ENCODE measurements at places on chromosomes 11 and 22.

DNA sequence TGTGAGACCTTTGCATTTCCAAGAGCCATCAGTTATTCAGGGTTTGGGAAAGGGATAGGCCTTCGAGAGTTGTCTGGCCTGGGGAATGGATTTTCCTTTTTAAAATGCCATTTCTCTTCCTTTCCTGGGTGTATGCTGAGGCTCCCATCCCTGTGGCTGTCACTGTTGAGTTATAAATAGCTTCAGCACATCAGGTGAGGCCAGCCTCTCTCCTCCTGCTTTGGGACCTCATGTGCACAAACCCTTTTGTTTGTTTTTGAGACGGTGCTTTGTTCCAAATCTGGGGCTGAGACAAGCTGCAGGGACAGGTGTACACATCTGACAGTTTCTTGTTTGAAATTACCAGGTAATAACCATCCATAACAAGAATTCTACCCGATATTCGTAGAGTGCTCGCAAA lies 1.3 kb downstream of the TEF start:
- DNase-seq: no peak

- DNase-seq: no peak
Measured at GRCh38 chr11:118276422-118276821, 12.3 kb upstream of the MPZL2 start.

DNA sequence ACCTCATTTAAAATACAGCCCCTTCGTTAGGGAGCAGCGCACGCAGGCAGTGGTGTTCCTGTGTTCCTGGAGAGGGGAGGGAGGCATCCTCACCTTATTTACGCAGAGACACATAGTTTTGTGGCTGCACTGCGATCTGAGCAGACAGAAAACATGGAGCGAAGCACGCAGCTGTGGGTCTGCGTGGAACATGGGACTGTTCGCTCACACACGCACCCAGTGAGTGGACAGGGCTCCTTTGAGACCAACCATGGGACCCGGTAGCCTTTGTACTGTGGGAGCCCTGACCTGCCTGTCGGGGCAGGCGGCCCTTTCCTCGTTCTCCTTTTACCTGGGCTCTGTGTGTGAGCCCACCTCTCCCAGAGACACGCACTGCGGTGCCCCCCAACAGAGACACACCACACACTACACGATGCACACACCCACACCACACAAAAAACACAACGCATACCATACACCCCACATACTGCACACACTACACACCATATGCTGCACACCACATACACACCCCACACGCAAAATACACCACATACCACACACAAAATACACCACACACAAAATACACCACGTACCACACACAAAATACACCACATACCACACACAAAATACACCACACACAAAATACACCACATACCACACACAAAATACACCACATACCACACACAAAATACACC lies 1245.7 kb downstream of the BRD1 start:
- DNase-seq: no peak

GRCh38 chr22:26586556-26587325 lies 3.2 kb downstream of the TPST2 start:
- no peak for DNase-seq

DNA sequence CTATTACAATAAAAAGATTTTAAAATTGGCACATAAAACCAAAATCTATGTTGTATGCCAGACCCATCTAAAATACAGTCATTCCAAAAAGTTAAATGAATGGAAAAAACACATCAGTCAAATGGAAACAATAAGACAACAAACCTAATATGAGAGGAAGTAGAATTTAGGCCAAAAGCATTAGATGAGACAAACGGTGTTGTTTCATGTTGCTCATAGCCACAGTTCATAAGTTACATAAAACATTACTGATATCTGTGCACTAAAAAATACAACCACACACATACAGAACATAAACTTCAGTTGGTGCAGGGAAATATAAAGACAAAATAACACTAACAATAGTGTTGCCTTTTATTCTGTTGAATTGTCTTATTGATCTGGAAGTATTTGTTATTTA lies 661.9 kb downstream of the CNTN5 start:
- no peak for DNase-seq

DNA sequence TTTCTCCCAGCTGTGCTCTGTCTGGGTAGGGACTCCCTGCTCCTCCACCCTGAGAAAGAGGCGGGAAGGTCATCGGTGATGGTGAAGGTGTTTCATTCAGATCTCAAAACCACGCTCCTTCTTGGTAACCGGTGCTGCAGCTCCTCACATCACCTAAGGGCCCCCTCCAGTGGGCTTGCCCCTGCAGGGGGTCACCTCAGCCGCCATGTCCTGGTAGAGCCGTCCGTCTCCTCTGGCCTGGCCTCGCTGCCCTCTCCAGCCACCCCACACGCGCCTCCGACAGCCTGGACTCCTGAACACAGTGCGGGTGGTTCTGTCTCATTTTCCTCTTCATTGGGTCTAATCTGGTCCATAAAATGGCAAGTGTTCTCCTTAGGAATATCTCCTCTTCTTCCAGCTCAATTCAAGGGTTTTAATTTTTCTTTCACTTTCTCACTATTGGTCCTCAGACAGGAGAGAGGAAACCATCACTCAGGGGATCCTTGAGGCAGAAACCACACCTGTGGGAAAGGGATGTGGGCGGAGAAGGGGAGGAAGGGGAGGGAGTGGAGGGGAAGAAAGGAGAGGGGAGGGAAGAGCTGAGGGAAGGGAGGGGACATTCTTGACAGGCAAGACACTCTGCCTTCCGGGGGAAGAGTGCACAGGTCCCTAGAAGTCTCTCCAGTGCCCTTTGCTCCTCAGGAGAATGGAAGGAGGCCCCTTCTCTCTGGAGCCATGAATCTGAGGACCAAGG lies 1338.4 kb downstream of the TBC1D22A start:
- DNase-seq: no peak

DNA sequence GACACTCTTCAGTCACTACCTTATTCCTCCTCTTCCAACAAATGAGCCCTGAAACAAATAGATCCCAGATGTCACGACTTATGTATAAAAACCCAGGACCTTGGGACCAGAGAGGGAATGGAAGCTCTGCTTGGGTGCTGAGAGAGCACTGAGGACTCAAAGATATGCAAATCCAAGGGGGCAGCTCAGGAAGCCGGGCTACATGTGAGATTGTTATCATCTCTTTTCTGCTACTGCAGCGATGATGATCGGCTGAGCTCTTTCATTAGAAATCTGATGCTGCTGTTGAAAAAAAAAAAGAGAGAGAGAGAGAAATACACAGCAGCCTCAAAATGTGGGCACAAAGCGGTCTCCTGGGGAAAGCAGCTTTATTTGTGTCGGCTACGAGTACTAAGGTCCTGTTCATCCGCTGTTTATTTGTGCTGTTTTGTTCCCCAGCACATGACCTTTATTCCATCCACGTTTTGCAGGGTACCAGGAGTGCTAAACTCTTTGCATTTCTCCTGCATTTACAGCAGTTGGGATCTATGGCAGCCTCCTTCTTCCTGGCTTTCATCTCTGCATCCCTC lies 120.2 kb downstream of the TRIM29 start:
- DNase-seq: no peak

- DNase-seq: no peak
Measured at GRCh38 chr11:125532668-125533067, 36.6 kb upstream of the FEZ1 start.

GRCh38 chr11:126485021-126485792 lies 129.7 kb downstream of the ST3GAL4 start:
- no peak for DNase-seq

DNA sequence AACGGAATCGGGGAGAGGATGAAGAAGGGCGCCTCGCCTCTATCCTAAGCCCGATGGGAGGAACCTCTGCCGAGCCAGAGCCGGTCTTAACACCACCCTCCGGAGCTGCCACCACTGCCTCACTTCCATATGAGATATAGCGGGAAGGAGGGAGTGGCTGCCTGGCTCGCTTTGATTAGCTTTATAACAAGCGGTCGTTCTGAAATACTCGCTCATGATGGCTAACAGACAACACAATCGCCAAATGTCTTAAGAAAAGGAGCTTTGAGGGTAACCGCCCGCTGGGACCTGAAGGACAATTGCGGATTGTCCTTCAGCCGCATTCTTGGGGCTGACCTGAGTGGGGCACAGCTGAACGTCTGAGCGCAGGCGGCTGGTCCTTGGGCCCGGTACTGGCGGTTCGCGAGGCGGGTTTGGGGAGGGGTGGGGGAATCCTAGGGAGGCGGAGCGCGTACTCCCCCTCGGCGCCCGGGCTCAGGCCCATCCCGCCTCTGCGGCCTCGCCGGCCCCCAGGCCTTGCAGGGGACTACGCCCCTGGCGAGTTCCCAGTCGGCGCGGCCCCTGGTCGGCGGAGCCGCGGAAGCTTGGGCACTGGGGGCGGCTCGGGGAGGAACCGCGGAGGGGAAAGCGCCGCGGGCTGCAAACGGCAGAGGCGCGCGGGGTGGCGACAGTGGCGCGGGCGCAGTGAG lies at the start of gene PLAAT5:
PLAAT5 (minus strand) TSS at position 617 of the 689 bp plus-strand sequence; CDS start at position 484, 133 bp downstream.
- no peak for DNase-seq

DNA sequence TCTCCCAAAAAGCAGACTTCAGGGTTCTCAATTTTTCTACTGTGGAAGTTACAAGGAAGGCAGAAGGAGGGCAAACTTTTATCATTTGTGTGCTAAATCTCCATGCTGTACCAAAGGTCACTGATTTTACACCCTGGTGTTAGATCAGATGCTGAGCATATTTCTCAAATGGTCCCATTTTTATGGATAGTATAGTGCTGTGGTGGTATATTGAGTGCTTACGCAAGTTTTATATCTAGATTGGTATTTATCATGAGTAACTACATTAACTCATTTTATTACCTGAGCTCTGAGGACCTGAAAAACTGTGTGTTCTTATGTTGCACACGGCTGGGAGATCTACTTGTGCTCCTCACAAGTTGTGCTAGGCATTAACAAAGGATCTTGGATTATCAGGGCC lies 75.1 kb downstream of the PRR5L start:
- no peak for DNase-seq

DNA sequence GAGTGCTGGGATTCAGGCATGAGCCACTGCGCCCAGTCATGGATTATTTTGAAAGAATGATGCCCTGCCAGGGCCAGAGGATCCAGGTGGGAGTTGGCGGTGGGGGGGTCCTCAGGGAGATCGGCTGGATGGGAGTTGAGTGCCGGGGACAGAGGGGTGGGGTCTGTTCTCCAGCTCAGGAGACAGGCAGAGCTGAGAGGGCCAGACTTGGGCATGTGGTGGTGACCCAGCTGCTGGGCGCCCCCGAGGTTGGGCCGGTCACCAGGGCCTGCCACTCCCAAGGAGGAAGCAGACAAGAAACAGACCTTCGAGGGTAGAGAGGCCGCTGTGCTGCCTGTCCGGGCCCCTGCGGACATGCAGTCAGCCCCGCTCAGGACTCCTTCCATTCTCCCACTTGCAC lies 11.8 kb upstream of the PRODH start:
- DNase-seq: no peak

DNA sequence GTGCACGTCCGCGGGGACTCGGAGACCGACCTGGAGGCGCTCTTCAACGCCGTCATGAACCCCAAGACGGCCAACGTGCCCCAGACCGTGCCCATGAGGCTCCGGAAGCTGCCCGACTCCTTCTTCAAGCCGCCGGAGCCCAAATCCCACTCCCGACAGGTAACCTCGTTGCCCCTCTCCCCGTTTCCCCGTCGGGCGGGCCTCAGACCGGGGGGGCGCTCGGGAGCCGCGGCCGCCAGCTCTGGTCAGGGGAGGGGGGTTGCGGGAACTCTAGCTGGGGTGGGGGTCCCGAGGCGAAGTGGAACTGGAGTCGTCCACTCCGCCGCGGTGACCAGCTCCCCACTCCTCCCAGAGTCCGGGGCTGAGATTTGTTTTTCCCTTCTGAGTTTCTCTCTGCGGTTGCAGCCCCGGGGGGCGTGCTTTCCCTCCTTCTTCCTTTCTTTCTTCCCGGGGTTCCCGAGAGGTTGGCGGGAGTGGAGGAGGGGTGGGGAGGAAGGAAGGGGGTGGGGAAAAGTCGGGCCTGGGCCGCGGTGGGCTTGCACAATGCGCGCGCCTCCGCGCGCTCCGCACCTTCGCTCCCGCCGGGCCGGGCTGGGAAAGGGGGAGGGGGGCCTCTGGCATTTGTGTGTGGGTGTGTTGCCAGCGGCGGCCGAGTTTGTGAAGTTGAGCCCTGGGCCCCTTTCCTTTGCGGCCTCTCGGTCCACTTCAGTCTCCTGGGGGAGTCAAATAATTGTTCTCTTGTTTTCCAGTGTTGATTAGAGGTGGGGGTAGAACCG lies 952 bp downstream of the YAP1 start:
- DNase-seq: no peak

GRCh38 chr11:58927393-58928106 lies 11.7 kb upstream of the GLYATL1 start:
- DNase-seq: no peak

GRCh38 chr22:35921777-35922176 lies 106.8 kb downstream of the RBFOX2 start:
- no peak for DNase-seq

DNA sequence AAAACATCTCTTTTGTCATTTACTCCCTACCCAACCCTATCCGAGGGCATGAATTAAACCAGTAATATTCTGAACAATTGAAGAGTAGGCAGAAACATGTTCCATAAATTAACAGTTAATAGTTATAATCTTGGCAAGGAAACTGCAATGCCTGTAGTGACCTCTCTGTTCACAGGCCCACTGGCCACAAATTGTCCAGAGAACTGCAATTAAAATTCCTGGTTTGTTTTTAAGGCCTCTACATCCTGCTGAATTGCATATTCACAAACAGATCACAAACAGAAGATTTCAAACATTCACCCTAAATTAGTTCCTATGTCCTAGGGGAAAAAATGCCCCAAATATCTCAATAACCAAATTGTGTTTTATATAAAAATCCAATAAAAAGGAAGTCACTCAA lies 143.2 kb upstream of the TRPC6 start:
- no peak for DNase-seq

GRCh38 chr11:100827934-100828661 lies 141.0 kb downstream of the ARHGAP42 start:
- no peak for DNase-seq

DNA sequence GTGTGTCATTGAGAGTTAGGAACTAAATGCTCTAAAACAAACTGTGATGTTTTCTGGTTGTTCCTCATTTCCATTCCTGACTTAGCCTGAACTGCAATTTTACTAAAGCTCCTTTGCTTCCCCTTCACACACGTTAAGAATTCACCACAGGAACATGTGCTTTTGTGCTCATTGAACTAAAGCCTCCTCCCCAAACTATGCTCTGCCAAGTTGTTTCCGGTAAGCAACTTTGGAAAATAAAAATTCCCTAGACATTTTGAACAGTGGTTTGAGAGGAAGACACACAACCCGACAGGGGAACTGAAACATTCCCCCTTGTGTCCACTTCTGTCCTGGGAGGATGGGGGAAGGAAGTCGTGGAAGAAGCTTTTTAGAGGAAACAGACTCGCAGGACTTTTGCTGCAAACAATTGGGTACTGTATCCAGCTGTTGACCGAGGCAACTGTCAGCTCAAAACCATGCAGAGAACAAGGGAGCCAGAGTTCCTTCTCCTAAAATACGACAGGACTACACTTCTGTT lies 66.9 kb downstream of the GAB2 start:
- DNase-seq: no peak

GRCh38 chr11:86957976-86958646 lies 2.9 kb upstream of the FZD4 start:
- DNase-seq: no peak

GRCh38 chr11:59223611-59224010 lies 10.9 kb upstream of the MPEG1 start:
- no peak for DNase-seq
